Esophagus squamous epithelium (tissue), 5 donors: ENCODE measurements at places on chromosomes 11 and 22.

DNA sequence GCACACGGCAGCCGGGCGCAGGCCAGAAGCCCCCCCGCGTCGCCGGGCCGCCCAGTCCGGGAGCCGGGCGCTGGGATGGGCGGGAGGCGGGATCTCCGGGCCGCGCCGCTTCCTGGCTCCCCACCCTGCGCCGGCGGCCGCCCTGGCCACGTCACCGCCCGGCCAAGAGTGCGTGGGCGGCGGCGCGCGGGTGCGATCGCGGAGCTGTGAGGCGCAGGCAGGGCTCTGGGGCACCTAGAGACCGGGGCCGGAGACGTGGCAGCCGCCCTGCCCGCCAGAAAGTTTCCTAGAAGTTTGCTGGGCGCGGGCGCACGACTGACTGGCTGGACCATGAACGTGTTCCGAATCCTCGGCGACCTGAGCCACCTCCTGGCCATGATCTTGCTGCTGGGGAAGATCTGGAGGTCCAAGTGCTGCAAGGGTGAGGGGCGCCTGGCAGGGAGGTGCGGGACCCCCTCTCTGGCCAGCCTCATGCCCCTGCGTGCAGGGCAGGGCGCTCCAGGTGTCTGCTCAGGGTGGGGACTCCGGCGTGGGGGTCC lies at the start of gene KDELR3:
Gene KDELR3, plus strand, starts transcription at position 193 of the 539 bp plus-strand sequence. Its CDS starts 138 bp downstream, at position 331.
- DNase-seq, result no peak

- no peak for DNase-seq
Observed at GRCh38 chr11:897253-898142, 13.1 kb downstream of the CHID1 start.

DNA sequence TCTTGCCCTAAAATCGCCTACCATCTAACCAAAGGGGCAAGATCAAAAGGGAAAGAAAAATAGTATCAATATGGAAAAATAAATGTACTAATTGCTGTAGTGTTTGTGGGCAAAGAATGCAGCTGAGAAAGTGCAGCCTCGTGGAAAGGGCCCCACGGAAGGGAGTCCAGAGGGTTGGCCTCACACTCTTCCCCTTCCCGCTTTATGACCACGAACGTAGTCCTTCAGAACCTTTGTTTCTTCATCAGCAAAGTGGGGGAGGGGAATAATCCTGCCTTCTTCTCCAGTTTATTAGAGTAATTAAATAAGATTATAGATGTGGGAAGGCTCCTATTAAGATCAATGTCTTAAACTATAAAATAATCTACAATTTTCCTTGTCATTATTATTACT lies 41.0 kb downstream of the FLI1 start:
- DNase-seq, result no peak

DNA sequence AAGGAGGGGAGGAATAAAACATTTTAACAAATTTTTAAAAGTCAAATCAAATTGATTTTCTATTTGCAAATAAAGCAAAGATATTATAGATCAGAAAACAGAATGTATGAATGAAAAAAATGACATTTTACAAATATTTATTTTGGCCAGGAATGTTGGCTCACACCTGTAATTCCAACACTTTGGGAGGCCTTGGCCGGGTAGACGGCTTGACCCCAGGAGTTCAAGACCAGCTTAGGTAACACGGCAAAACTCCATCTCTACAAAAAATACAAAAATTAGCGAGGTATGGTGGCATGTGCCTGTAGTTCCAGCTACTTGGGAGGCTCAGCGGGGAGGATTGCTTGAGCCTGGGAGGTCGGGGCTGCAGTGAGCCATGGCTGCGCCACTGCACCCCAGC lies 18.2 kb downstream of the THAP12 start:
- no peak for DNase-seq
